Peyer's patch (tissue), 4 donors: ENCODE measurements at places on chromosomes 11 and 22. TPM values are rescaled to one million over a fixed set of nuclear protein-coding genes. Genes with fewer than 3 reads are reported as not detected.

- no peaks in the 10 kb centered on the region for H3K27me3 ChIP-seq
- no peaks in the 10 kb centered on the region for H3K36me3 ChIP-seq
- DNase-seq = no peak
- H3K27ac ChIP-seq = peak overlapping the region; percentile 35
- no peak overlapping the region for H3K4me3 ChIP-seq
- no peaks in the 10 kb centered on the region for H3K4me1 ChIP-seq
Measured at GRCh38 chr11:46718155-46719019, 626 bp upstream of the F2 start.

DNA sequence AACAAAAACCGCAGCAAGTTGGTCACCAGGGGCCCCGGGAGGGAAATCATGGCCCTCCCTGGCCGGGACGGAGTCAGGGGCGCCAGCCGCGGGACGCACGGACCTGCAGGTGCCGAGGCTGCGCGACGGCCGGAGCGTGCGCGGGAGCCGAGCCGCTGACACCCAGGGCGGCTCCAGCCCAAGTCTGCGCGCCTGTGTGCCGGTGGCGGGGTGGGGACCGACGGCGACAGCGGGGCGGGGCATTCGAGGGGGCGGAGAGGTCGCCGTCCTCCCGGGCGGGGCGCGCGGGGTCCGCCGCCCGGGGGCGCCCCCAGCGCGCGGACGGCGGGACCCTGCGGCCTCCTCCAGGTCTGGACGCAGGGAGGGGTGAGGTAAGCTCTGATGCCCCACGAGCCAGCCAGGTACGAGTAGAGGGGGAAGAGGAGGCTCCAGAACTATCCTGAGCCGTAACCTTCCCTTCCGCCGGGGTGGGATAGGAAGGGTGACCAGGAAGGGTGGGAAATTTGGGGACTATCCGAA is at the start of gene ESAM:
TSS of gene ESAM (minus strand) at position 186 of the 519 bp plus-strand sequence. CDS start at position 50, 136 bp downstream.
- H3K36me3 ChIP-seq = peaks cover 15% of the 10 kb centered on the region
- H3K27me3 ChIP-seq = no peaks in the 10 kb centered on the region
- peaks cover 6% of the 10 kb centered on the region for H3K4me1 ChIP-seq
- DNase-seq = peak; percentile 81
- peak within 1 kb of the TSS; percentile 62 for H3K4me3 ChIP-seq

DNA sequence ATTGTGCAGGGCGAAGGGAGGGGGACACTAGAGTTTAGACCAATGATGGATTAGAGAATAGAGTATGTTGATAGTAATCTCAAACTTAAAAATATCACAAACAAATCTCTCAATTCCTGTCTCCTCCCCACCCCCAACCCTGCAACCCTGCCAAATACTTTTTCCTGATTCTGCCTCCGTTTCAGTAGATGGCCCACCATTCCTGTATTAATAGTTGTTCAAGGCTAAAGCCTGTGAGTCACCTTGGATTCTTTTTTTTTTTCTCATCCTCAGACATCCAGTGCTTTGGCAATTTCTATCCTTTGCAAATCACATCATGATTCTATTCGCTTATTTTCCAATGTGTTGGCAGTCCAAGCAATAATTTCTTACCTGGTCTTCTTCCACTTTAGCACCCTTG is 207.9 kb downstream of the DYNC2H1 start:
- DNase-seq = no peak
- no peak overlapping the region for H3K4me3 ChIP-seq
- no peaks in the 10 kb centered on the region for H3K27me3 ChIP-seq
- no peak overlapping the region for H3K27ac ChIP-seq
- no peaks in the 10 kb centered on the region for H3K4me1 ChIP-seq

GRCh38 chr22:23305321-23305910 is 125.1 kb downstream of the BCR start:
- DNase-seq = peak; percentile 5
- H3K36me3 ChIP-seq = peaks cover 22% of the 10 kb centered on the region
- no peaks in the 10 kb centered on the region for H3K27me3 ChIP-seq
- H3K27ac ChIP-seq = peak overlapping the region; percentile 70

DNA sequence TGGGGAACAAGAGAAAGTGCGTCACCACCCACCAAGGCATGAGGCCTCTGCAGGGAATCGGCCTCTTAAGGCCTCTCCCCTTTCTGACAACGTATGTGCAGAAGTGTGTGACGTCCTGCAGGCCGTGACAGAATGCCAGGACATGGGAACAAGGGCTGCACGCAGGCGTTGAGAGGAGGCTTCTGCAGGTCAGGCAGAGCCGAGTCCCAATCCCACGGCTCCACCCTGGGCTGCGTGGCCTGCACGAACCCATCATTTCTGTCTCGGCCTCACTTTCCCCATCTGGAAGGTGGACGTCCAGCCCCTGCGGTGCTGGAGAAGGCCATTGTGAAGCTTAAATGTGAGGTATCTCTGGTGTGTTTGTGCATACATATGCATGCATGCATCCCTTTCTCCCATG is 61.8 kb downstream of the SHANK2 start:
- H3K36me3 ChIP-seq = no peaks in the 10 kb centered on the region
- H3K27ac ChIP-seq = no peak overlapping the region
- H3K4me3 ChIP-seq = no peak overlapping the region
- H3K27me3 ChIP-seq = no peaks in the 10 kb centered on the region

DNA sequence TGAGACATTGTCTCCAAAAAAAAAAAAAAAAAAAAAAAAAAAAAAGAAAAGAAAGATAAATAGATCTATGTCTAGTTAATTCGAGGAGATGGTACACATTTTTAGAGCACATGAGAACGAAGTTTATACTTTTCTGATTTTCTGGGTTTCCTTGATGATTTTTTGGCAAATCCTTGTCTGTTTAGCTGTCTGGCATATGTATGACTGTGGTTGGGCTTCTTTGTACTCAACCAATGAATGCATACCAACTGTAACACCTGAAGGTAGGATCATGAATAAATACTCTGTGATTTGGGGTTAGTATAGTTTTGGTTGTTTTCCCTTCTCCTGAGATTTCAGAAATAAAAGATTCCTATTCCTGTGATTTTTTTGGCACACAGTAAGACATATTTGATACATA is 63.1 kb downstream of the ARHGEF12 start:
- no peak overlapping the region for H3K27ac ChIP-seq
- no peaks in the 10 kb centered on the region for H3K36me3 ChIP-seq
- no peak for DNase-seq
- H3K4me3 ChIP-seq = no peak overlapping the region
- no peaks in the 10 kb centered on the region for H3K27me3 ChIP-seq

Gene SEC14L6
- not detected for total RNA-seq

GRCh38 chr11:10208131-10208575 is 85.9 kb downstream of the SBF2 start:
- H3K36me3 ChIP-seq = no peaks in the 10 kb centered on the region
- no peak overlapping the region for H3K4me3 ChIP-seq
- H3K4me1 ChIP-seq = no peaks in the 10 kb centered on the region
- no peak overlapping the region for H3K27ac ChIP-seq
- H3K27me3 ChIP-seq = no peaks in the 10 kb centered on the region

Gene PHF21A
- total RNA-seq = 8.9 TPM

- H3K27ac ChIP-seq = peak overlapping the region; percentile 95
- peaks cover 11% of the 10 kb centered on the region for H3K36me3 ChIP-seq
- H3K27me3 ChIP-seq = no peaks in the 10 kb centered on the region
- peak; percentile 71 for DNase-seq
Measured at GRCh38 chr11:63839508-63840355, 822 bp downstream of the MARK2 start.

GRCh38 chr11:117861151-117862018 is 15.1 kb downstream of the FXYD6 start:
- H3K27ac ChIP-seq = peak overlapping the region; percentile 61
- no peaks in the 10 kb centered on the region for H3K36me3 ChIP-seq
- DNase-seq = no peak
- H3K4me3 ChIP-seq = no peak overlapping the region
- H3K27me3 ChIP-seq = no peaks in the 10 kb centered on the region

- no peak overlapping the region for H3K4me3 ChIP-seq
- H3K36me3 ChIP-seq = no peaks in the 10 kb centered on the region
- no peak for DNase-seq
- H3K27ac ChIP-seq = no peak overlapping the region
Measured at GRCh38 chr22:42632096-42632495, 8.3 kb downstream of the ATP5MGL start.

DNA sequence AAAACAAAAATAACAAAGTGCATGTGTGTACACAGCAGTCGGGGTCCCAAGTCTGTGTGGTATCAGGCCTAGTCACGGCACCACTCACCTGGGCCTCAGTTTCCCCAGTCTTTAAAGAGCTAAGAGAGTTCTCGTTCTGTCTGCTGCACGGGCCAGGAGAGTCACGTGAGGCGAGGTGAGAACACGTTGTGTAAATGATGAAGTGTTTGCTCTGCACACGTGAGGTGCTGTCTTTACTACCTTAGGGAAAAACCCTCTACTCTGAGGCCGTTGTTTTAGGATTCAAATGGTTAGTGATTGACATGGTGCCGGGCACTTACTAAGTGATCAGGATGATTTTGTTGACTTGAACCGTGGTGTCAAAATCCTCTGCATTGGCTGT is 86.5 kb upstream of the PPARA start:
- peak; percentile 43 for DNase-seq
- H3K36me3 ChIP-seq = no peaks in the 10 kb centered on the region
- peaks cover 57% of the 10 kb centered on the region for H3K4me1 ChIP-seq
- no peak overlapping the region for H3K4me3 ChIP-seq
- peak overlapping the region; percentile 39 for H3K27ac ChIP-seq
- H3K27me3 ChIP-seq = no peaks in the 10 kb centered on the region

Gene SPON1
- total RNA-seq = 53.8 TPM

GRCh38 chr11:7306900-7307299 is 55.2 kb downstream of the SYT9 start:
- no peaks in the 10 kb centered on the region for H3K36me3 ChIP-seq
- H3K27ac ChIP-seq = no peak overlapping the region
- H3K4me1 ChIP-seq = no peaks in the 10 kb centered on the region
- no peaks in the 10 kb centered on the region for H3K27me3 ChIP-seq
- DNase-seq = no peak

Gene RPS25
- 746 TPM for total RNA-seq

Gene NRIP3
- 1.7 TPM for total RNA-seq

GRCh38 chr11:64592656-64593055 is 1.6 kb downstream of the SLC22A12 start:
- no peak overlapping the region for H3K27ac ChIP-seq
- no peaks in the 10 kb centered on the region for H3K4me1 ChIP-seq
- no peaks in the 10 kb centered on the region for H3K36me3 ChIP-seq
- no peak overlapping the region for H3K4me3 ChIP-seq
- no peaks in the 10 kb centered on the region for H3K27me3 ChIP-seq
- DNase-seq = no peak
